T-helper 22 cell (primary cell): ENCODE measurements at places on chromosomes 7 and 10.

DNA sequence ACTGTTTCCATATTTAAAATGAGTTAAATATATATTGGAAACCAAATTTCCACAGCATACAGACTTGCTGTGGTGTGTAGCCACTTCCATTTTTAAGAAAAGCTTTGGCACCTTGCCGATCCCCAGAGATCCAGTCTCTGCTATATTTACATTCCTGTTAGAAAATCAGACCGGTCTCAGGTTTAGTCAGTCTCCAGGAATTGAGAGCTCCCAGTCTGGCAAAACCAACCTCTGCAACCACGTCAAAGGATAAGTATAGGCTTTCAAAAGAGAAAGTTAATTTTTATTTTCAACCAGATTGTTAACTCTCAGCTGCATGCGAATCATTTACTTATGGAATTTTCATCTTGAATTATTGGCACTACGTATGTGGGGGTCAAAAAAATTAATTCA is 28.2 kb downstream of the PUS7 start:
- DNase-seq: no peak

GRCh38 chr7:5470167-5470532 is 46.5 kb upstream of the TNRC18 start:
- DNase-seq: no peak

GRCh38 chr7:26538689-26539088 is 247.0 kb downstream of the SNX10 start:
- no peak for DNase-seq

GRCh38 chr10:97154162-97154561 is 31.6 kb downstream of the SLIT1 start:
- no peak for DNase-seq

- DNase-seq: no peak
These were observed 32.1 kb downstream of the PRKG1 start for GRCh38 chr10:51106311-51106945.

DNA sequence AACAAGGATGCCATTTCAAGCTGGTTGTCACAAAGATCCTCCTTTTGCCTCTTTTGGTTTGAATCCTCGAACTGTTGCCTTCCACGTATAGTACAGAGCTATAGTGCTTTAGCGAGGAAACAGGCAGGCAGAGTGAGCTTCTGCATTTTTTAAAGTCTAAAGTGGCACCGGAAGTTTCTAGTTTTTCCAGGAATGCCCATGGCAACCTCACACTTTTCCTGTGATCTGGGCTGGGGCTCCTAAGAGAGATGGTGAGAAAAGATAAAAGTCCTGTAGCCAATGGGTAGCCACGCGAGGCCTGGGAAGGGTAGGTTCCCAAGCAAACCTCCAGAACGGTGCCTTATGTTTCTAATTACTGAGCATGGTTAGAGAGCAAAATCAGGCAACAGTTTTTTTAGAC is 76.7 kb downstream of the CALD1 start:
- DNase-seq: no peak

DNA sequence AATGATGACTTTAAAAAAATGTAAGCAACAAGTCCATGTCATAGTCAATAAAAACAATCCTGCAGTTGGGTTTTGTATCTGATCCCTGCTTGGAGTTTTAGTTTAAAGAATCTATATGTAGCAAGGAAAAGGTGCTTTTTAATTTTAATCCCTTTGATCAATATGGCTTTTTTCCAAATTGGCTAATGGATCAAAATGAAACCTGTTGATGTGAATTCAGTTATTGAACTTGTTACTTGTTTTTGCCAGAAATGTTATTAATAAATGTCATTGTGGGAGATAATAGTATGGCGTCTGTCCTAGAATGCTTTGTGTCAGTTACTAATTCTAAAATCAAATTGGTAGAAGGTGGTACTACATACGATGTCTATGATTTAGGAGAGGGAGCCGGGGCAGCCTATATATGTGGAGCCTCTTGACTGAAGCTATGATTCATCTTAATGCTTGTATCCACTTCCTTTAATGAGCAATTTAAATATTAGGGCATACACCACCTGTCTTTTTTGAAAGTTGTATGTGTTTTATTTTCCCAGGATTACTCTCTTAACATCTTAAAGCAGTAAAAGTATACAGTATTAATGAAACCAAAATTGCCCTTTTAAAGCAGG is 10.3 kb upstream of the PBLD start:
- DNase-seq: no peak

DNA sequence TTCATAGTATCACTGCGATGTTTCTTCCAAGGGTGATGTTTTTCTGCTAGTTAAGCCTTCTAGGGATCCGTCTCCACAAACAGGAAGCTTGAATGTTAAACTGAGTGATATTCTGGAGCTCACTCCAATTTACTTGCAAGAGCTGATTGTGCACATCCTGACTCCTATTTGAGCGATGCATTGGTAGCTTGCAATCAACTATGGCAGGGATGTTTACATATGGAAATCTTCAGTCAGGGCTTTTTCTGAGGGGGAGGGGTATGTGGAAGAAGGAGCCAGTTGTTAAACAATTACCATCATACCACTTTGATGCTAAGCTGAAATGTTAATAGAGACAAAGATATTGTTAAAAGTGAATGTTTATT is 43.2 kb upstream of the NXPH1 start:
- DNase-seq: no peak
